ENCODE measurements at places on chromosomes 13 and 19.

DNA sequence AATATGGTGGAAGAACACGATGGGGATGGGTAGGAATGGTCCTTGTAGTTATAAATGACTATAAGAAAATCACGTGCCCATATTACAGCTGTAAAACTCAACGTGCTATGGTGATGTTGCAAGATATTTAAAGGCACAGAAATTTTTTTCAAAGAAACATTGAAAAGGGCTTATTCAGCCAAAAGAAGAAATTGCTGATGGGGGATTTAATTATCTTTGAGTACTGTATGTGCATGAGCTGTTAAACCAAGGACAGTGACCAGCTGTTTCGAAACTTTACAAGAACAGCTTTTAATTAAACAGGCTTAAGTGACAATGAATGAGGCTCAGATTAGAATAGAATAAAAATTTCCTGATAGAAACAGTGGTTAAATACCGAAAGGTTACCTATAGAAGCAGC, 339.0 kb downstream of the HS6ST3 start:
- no peak for DNase-seq

GRCh38 chr13:101397742-101398141, 18.6 kb downstream of the NALCN start:
- DNase-seq: no peak

DNA sequence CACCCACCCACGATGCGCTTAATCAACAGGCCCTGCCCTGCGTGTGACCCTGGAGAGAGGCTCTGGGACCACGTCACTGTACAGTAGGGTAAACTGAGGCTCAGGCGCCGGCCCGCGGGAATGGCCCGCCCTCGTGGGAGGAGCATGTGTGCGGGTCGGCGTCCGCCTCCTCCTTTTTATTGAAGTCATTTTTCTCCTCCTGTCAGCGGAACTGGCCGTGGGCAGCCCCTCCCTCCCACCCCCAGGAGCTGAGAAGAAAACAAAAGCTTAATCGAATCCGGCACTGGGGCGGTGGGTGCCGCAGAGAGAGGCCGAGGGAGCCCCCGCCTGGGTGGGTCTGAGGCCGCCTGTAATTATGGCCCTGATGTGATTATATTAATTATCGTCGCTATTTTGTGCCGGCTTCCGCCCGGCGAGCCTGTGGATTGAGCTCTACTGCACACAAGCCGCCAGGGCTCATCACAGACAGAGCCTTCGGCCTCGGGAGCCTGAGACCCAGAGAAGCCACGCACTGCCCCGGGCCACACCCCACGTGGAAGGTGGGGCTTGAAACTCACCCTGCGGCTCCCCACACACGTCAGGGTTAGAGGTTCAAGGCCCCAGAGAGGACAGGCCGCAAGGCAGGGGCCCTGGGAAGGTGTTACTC, 7.0 kb downstream of the C2CD4C start:
- DNase-seq: no peak

- DNase-seq: no peak
Measured at GRCh38 chr19:5594521-5594950, 26.8 kb upstream of the TINCR start.

- DNase-seq: no peak
Measured at GRCh38 chr19:19285686-19286085, 12.6 kb upstream of the TM6SF2 start.

DNA sequence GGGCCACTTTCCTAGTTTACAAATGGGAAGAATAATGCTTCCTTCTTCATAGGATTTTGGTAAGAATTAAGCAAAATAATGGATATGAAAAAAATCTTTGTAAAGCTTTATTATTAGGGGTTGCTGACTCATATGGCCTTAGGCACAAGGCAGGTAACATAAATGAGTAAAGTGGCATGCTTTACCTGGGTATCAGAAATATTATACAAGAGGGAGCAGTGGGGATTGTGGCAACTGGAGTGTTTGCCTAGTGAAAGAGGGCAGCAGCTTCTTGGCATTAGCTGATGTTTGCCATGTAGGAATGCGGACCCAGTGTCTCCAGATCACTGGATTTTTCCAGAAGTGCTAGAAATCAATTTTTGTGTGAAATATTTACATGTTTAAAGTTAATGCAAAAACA, 19.5 kb downstream of the WDFY2 start:
- no peak for DNase-seq

- DNase-seq: no peak
Measured at GRCh38 chr19:32082028-32082427, 263.4 kb upstream of the ZNF507 start.

- DNase-seq: no peak
Measured at GRCh38 chr13:110027470-110028240, 241.3 kb upstream of the IRS2 start.

GRCh38 chr19:42246143-42246921, 3.9 kb upstream of the GSK3A start:
- DNase-seq: no peak

- no peak for DNase-seq
Measured at GRCh38 chr19:2112516-2113320, 16.0 kb downstream of the IZUMO4 start.
